CD4-positive, alpha-beta T cell treated with Interferon gamma for 1 hour (primary cell): ENCODE measurements at places on chromosomes 7 and 10.

GRCh38 chr7:76372984-76373833, 14.4 kb upstream of the YWHAG start:
- no peak for DNase-seq

- DNase-seq: no peak
Measured at GRCh38 chr7:157132796-157133195, 5.9 kb upstream of the UBE3C start.

- DNase-seq: no peak
Measured at GRCh38 chr10:73517166-73517888, 21.5 kb upstream of the PPP3CB start.

DNA sequence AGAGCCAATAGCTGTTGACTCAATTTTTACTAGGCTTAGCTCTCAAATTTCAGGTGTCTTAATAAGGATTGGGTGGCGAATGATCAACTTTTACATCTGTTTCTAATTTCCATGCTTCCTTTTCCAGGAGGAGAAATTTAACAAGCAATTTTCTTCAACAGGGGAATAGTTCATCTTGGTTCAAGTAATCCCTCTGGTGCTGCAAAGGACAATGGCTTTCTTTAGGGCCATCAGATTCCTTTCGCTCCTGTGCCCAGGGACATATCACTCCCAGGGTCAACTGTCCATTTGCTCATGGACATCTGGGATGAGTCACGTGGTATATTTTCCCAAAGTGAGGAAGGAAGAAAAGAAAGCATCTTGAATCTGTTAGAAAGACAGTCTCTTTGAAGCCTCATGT, 313.3 kb downstream of the FRMD4A start:
- no peak for DNase-seq

DNA sequence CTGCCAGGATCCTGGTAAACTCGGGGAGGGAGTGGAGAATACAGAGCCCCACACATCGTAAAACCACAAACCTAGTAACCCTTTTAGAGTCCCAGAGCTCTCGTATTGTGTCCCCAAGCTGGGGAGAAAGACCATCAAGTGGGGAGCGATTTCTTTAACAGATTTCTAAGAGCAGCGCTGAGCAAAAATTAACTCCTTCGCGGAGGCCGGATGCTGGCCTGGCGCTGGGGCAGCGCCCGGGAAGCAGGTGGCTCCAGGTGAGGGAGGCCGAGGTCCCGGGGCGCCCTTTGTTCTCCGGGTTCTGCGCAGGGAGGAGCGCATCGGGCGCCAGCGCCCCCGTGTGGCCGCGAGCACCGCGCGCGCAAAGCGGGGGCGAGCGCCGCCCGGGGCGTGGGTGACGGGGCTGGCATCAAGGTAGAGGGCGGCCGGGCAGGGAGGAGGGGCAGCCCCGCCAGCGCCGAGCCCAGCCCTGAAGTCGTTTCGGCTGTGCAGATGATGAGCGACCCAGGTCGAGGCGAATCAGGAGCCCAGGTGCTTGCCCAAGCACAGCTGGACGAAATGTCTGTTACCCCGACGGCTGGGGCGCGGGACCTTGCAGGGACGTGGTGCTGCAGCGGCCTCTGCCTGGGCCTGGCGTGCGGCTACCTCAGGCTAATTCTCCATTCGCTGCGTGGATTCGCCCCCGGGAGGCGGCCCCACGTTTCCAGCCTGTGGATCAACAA, 10.4 kb upstream of the FGFR2 start:
- DNase-seq: no peak

DNA sequence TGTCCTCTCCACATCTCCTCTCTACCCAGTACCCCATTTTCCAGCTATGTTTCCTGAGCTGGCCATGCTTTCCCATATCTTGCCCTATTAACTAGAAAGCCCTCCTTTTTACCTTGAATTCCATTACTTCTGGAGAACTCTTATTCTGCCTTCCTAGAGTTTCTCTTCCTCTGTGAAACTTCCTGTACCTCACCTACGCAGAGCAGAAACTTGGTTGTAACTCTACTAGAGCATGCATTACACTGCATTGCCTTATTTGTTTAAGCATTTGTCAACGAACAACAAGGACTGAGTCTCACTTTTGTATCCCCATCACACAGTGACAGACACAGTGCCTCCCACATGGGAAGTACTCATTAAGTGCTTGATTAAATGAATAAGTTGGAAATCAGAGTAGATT, 36.4 kb downstream of the VCL start:
- no peak for DNase-seq

- no peak for DNase-seq
Measured at GRCh38 chr7:116353647-116354046, 143.3 kb downstream of the TES start.

- no peak for DNase-seq
Measured at GRCh38 chr7:55026086-55026790, 7.4 kb downstream of the EGFR start.

GRCh38 chr7:7427363-7427762, 108.3 kb downstream of the COL28A1 start:
- DNase-seq: no peak

- DNase-seq: no peak
Measured at GRCh38 chr7:81857385-81857784, 87.5 kb upstream of the HGF start.

GRCh38 chr7:43604251-43604650, 21.3 kb downstream of the STK17A start:
- DNase-seq: no peak

GRCh38 chr10:70183304-70183703, 13.0 kb upstream of the SAR1A start:
- no peak for DNase-seq

GRCh38 chr10:62243647-62243997, 25.0 kb downstream of the RTKN2 start:
- no peak for DNase-seq

DNA sequence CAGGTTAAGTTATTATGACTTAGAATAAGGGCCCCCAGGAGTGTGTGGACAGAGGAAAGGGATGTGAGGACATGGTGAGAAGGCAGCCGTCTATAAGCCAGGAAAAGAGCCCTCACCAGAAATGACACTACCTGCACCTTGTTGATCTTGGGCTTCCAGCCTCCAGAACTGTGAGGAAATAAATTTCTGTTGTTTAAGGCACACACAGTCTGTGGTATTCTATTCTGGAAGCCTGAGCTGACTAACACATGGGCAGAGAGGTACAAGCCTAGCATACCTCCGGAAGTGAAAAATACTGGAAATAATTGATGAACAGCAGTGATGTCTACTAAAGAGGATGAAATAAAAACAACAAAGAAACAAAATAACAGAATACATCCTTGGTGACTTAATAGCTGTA, 46.1 kb upstream of the GRB10 start:
- no peak for DNase-seq

DNA sequence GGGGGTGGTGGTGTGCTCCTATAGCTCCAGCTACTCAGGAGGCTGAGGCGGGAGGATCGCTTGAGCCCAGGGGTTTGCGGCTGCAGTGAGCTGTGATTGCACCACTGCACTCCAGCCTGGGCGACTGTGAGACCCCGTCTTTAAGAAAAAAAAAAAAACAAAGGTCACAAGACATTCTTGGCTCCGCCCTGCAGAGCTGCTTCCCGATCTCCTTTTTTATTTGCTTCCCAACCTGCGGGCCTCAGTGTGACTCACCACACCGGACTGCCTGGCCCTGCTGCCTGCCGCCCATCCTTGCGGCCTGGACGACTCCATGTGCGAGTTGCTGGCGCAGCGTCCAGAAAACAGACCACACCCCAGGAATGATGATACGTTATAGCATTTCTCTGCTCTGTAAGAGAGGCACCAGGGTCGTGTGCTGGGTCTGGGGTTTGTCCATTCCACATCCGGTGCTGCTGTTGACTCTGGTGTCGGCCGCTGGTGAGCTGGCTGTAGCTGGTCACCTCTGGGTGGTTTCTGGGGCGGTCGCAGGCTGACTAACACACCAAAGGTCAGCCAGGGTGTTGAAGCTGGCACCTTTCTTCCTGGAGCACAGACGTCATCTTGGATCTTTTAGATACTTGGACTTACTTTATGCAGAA, 123.6 kb downstream of the TCF7L2 start:
- DNase-seq: no peak

- no peak for DNase-seq
Measured at GRCh38 chr10:66329147-66329546, 596.7 kb upstream of the LRRTM3 start.

DNA sequence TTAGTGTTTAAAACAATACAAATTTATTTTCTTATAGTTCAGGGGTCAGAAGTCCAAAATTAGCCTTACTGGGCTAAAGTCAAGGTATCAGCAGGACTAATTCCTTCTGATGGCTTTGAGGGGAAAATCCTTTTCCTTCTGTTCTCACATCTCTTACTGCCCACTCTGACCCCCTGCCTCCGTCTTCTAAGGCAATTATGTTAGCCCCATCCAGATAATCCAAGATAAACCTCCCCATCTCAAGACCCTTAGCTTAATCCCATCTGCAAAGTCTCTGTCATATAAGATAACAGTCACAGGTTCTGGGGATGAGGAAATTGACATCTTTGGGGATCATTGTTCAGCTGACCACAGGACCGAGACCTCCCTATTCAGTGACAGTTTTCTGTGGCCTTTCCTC, 22.3 kb downstream of the MACROH2A2 start:
- no peak for DNase-seq

GRCh38 chr7:46320956-46321355, 399.9 kb upstream of the IGFBP3 start:
- no peak for DNase-seq

- no peak for DNase-seq
Measured at GRCh38 chr7:73570521-73570920, 7.9 kb downstream of the TBL2 start.

- no peak for DNase-seq
Measured at GRCh38 chr7:42128703-42129102, 108.3 kb downstream of the GLI3 start.

- no peak for DNase-seq
Measured at GRCh38 chr7:4205828-4206227, 476.3 kb upstream of the FOXK1 start.

DNA sequence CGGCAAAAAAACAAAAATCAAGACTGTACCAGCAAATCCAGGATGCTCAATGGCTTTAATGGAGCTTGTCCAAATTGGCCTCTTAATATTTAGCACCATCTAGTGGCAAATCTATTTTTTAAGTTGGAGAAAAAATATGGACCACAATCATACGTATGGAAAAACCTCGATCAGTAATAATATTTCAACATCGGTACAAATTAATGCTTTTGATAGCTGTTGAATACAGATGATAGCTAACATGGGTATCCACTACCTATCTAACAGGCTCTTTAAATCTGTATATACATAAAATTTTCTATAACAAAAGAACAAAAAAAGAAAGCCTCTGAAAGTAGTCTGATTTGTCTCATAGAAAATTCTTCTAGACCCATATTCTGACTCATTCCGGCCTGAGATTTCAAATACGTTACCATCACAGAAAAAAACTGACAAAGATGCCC, 29.2 kb downstream of the COA1 start:
- DNase-seq: no peak

- DNase-seq: no peak
Measured at GRCh38 chr10:26269754-26270153, 53.2 kb downstream of the GAD2 start.

DNA sequence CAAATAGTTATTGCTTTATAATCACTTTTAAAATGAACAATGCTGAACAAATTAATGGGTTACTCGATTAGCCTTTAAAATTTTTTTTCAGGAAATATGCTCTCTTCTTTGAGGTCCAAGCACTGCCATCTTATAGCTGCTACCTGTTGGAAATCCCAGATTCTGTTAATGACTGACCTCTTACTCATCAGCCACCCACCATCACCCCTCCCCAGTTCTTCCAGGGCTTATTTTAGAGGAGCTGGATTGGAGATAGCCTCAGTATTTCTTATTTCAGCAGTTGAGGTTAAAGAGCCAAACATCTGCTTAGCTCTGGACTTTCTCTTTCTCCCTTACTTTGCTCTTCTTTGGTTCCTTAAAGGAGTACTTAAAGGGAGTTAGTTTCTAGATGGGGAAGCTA, 420.0 kb downstream of the EXOC4 start:
- no peak for DNase-seq

DNA sequence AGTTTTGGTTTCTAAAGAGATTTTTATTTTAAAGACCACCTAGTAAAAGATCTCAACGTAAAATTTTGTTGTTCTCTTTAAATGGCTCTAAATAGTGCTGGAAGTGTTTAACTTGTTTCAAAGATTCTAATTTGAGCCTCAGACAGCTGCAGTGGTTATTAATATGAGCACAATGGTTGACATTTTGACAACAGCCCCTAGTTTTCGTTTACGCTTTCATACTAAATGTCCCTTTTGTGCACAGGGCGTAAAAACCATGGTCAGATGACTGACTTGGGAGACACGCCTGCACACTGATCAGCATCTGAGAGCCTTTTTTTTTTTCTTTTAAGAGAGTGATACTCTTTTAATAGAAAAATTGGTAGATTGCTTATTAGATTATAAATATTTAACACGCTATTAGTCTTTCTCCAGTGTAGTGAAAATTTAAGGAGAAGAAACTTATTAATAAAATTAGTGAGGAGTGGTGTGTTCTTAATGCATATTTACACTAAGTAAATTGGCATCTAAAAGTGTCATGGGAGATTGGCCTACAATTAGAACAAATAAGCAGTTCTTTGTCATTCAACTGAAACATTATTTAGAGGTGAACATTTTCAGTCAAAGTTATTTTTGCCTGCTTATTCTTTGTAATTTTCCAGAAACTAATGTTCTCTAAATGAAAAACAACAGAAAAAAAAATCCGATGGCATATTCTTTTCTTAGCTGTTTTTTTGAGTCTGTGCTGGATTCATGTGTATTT, 182.8 kb upstream of the PHYHIPL start:
- no peak for DNase-seq

DNA sequence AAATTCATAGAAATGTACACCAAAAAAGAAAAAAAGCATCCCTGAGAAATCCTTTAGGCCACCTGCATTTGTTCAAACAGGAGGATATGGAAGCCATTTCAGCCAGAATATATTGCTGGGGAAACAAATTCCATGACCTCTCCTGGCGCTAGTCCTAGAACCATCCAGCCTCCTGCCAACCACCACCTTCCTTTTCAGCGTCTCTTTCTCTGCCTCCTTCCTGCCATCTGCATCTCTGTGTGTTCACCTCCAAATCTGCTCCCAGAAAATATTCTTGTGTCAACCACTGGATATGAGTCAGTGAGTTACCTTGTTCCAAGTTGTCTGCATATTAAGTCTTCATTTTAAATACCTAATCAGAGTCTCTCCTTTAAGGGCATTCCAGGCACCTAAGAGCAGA, 50.6 kb upstream of the NPY start:
- DNase-seq: no peak

- no peak for DNase-seq
Measured at GRCh38 chr7:28784171-28784902, 173.8 kb downstream of the TRIL start.

DNA sequence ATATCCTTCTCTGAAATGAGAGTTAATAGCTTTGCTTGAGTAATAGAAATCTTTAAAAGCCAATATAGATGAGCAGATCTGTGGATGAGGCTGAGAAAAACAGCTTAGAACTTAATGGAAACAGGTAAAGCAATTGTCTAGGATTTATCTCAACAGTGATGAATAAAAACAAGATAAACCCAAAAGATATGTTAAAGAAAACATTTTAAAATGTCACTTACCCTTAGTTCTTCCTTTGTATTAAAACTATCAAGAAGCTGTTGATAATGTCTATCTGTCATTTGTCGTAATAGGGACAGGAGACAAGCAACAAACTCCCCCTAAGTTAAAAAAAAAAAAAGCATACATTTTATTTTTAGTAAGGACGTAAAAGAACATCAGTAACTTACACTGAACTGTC, 272.1 kb upstream of the IMMP2L start:
- no peak for DNase-seq

GRCh38 chr10:61262486-61263261, 190.5 kb downstream of the TMEM26 start:
- no peak for DNase-seq

- no peak for DNase-seq
Measured at GRCh38 chr10:115939101-115939854, 333.7 kb downstream of the GFRA1 start.

- DNase-seq: no peak
Measured at GRCh38 chr7:151486074-151486473, 33.6 kb downstream of the RHEB start.
